Adrenal gland (tissue), 19 donors: ENCODE measurements at places on chromosomes 5 and 9. TPM values are rescaled to one million over a fixed set of nuclear protein-coding genes. Genes with fewer than 3 reads are reported as not detected.
A peak's percentile ranks its signal among the peaks of the same experiment; 100 is the strongest.

The PRSS3 gene
- not detected for total RNA-seq

The PLAC8L1 gene
- not detected for total RNA-seq

The FSTL4 gene
- total RNA-seq: 1.6 TPM

The GFRA3 gene
- total RNA-seq: 0.18 TPM

The SPINK1 gene
- total RNA-seq: not detected

DNA sequence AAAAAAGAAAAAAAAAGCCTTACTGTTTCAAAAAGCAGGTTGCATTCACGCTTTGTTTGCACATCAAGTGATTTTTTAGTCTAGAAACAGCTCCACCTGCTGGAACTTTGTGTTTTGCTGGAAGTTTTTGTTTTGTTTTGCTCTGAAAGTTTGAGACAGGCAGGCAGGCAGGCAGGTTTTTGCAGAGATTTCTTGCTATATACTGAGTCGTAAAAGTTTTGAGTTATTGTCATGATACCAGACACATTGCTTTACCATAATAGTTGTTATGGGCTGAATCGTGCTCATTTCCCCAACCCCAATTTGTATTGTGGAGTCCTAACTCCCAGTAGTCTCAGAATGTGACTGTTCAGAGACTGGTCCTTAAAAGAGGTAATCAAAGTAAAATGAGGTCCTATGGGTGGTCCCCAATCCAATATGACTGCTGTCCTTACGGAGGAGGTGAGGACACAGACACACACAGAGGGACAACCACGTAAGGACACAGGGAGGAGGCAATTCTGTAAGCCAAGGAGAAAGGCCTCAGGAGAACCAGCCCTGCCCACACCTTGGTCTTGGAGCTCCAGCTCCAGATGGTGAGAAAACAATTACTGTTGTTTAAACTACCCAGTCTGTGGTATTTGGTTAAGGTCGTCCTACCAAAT lies 20.9 kb downstream of the OR2Y1 start:
- DNase-seq: no peak

- DNase-seq: peak; percentile 64
These were observed 33.0 kb downstream of the FKBP15 start for GRCh38 chr9:113187929-113188595.

- DNase-seq: peak; percentile 43
These were observed 141.9 kb downstream of the PBX3 start for GRCh38 chr9:125889112-125889475.

DNA sequence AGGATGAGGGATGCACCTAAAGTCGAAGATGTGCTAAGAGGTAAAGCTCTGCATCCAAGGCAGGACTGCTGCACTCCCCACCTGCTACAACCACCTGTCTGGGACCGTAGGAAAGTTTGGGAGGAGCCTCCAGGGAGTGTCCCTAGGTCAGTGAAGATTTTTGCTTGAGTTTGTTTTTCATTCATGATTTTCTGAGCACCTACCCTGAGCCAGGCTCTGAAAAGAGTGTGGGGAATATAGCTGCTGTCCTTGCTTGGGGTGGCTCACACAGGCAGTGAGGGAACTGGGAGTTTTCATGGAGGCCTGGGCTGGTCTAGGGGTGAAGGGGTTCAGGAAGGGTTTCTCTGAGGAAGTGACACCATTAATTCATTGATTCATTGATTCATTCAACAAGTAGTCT lies 48.9 kb downstream of the SAR1B start:
- DNase-seq: no peak

DNA sequence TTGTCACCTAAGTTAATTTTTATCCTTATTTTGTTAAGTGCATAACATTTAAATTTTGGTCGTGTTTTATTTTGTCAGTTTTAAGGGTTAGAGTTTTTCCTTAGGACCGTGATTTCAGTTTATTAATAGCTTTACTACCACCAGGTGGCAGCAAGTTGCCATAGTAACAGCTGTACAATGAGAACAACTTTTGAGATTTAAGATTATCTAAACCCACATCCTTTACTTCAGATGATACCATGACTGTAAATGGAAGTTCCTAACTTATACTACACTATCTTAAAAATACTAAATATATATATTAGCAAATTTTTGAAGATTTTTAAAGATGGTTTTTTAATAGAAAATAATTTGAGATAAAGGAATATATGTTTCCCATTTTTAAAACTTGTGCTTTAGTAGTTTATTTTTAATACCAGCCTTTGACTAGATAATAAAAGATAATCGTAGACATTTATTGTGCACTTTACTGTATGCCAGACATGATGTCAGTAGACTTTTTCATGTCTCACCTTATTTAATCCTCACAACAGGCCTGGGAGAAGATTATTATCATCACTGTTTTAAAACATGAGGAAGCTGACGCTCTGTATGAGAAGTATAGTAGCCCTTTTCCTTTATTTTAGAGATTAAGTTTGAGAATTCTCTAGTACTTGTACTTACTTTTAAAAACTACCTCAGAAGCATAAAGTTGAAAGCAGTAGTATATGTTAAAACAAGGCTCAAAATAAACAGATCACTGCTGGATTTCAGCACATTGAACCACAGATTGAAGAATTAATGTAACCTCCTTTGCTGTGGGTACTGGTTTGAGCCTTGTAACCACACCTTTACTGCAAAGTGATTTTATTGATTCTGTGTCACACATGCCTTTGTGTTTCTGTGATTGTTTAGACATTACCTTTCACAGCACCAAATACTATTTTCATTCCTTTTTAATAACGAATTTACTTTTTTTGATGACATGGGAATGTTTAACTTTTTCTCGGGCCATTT lies 27.5 kb downstream of the SREK1 start:
- DNase-seq: no peak

DNA sequence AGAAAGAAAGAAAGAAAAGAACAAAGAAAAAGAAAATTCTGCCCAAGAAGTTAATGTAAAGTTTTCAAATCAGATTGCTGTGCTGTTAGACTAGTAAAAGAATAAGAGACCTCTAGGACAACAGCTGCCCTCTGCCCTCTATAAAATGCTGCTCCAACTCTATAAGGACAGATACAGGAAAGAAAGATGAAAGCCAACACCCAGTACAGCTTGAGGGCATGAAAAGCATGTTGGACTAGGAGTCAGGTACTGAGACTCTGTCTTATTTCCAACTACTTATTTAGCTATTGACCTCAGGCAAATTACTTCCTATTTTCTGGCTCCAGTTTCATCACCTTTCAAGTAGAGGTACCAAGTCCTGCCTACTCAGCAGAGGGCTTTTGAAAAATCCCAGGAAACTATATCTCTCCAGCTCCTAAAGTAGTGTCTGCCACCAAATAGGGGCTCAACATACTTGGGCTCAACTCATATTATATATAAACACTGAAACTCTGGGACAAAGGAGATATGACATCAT lies 5.7 kb downstream of the HBEGF start:
- no peak for DNase-seq

DNA sequence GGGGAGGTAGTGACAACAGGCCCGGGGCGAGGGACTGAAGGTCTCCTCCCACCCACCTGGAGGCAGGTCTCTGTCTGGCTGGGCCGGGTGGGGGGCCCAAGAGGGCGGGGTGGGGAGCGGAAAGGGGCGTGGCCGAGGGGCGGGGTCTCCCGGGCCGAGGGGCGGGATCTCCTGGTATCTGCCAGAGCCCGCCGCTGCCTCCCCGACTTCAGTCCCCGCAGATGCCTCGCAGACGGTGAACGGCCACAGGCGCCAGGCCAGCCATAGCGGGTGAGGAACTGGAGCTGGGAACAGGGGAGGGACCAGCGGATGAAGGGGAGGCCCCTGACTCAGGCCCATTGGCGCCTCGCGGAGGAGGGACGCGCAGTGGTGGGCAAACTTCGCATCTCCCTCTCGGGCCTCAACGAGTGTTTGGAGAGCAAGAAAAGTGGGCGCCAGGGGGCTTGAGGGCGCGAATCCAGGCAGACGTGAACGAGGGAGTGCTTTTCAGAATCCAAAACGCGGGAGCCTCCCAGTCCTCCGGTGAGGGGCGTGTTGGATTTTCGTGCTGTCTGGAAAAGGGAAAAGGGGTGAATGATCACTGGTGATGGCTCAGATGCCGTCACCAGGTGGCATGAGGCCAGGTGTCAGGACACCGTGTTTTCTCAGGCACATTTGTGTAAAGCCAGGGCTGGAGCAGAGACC lies at the start of gene ADGRD2:
Gene ADGRD2, plus strand, starts transcription at position 211 of the 684 bp plus-strand sequence. CDS start 1,216 bp downstream, outside the sequence.
- no peak for DNase-seq

GRCh38 chr5:170154297-170154696 lies 48.6 kb downstream of the FOXI1 start:
- DNase-seq: no peak

DNA sequence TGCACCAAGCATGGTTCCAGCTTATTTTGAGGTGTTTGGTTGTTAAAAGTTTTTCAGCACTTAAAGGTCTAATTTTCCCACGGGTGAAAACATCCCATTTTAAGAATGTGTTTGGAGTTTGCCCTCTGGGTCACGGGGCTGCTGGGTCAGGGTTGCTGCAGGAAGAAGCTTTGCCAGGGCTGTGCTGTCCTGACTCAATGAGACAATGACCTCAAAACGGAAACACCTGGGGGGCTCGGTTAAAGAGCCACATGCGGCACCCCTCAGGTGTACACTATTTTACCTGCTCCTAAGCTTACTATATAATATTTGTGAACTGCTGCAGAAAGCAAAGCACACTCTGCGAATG lies 27.6 kb downstream of the UBE2QL1 start:
- no peak for DNase-seq

DNA sequence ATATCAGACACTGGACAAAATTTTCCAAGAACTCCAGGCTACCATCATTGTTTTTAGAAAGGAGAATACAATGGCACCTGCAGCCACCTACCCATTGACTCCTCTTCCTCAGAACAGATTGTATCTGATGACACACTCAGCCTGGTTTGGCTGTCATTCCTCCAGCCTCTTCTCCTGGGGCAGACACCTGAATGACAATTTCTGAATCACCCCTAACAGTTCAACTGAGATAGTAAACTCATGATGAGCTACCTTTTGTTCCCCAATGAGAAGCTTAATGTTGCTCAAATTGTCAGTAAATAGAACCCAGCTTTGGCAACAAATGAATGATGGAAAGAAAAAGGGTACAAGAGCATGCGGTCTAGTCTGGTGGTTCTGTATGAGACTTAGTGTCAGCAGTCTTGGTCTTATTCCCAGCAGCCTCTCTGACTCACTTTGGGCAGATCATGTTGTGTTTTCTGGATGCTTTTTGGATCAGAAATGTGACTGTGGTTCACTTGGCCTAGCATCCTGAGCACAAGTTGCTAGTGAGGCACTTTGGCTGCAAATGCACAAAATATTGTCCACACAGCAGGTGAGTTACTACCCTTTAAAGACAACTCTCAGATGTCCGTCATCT lies 78.3 kb downstream of the MAMDC2 start:
- no peak for DNase-seq

DNA sequence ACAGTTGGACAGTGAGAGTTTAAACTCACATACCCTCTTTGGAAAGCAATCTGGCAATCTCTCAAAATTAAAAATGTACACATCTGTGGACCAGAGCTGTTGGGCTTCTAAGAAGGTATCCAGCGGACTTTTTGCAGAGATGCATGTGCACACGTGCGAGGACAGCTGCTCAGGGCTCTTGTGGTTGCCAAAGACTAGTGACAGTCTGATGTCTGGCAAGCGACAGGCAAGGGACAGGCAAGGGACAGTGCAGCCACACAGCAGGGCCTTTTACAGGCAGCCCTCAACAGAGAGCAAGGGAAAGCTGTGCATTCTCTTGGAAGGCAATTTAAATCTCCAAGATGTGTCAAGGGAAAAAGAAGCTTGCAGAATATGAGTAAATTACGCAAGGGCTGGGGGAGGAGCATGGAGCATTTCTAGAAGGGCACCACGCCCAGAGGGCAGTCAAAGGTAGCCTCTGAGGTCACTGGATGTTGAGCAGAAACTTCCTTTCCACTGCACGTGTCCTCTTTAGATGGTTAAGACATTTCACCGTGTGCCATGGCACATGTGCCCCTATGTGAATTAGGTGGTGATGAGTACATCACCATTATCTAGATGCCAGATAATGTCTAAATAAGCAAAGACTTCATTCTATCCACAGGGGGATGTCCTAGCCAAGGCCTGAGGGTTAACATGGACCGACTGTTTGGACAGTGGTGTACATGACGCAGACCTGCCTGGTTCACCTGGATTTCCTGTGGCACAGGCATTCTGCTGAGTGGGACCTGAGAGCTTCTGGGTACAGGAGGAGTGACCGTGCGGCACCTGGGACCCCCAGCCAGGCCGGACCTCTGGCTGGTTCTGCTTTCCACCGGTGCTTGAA lies 9.1 kb downstream of the GFPT2 start:
- DNase-seq: no peak

- DNase-seq: no peak
These were observed 408.7 kb downstream of the ARHGEF28 start for GRCh38 chr5:74034733-74035132.

DNA sequence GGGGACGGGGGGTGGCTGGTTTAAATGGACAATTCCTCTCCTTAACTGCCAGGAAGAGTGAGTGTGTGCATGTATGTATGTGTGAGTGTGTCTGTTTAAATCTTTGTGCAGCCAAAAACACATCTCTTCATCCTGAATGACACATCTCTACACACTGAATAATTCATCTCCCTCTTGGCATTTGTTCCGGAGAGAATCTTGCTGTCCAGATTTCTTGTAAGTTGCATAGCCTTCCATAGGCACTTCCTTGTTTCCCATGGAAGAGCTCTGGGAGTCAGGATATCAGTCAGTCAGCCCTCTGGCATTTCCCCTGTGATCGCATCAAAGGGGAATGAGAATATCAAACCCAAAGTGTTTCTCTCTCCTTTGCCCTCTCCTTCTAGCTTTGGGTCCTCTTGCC lies 74.7 kb downstream of the WWC1 start:
- DNase-seq: no peak

- DNase-seq: no peak
These were observed 132.1 kb upstream of the RAPGEF1 start for GRCh38 chr9:131872006-131872405.

DNA sequence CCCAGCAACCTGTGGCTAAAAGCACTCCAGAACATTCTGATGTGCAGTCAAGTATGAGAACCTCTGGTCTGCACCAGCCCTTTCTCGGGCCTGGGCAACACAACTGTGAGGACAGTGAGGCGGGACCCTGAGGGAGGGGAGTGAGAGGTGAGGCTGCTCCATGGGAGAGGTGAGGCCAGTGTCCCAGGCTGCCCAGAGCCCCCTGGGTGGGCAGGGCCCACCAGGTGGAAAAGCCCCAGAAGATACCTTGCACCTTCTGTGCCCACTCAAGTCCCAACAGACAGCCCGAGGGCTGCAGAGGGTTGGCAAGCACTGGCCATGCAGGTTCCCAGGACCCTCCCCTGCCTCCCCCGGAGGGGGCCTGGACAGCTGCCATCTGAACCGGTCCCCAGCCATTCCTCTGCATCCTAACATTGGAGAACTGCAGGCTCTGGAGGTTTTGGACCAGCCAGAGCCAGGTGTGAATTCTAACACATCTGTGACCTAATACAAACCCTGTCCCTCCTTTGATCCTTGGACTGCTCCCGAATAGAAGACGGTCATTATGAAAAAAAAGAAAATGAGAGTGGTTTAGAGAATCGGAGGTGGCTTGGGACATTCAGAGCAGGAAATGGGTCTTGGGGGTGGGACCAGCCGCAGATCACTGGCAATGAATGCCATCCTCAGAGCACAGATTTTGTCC lies 57.0 kb downstream of the DUSP1 start:
- no peak for DNase-seq

GRCh38 chr5:17037751-17038150 lies 101.7 kb upstream of the MYO10 start:
- no peak for DNase-seq
